ENCODE measurements at places on chromosomes 6 and 20.

- DNase-seq, result no peak
Measured at GRCh38 chr6:168860987-168861386, 392.7 kb downstream of the THBS2 start.

DNA sequence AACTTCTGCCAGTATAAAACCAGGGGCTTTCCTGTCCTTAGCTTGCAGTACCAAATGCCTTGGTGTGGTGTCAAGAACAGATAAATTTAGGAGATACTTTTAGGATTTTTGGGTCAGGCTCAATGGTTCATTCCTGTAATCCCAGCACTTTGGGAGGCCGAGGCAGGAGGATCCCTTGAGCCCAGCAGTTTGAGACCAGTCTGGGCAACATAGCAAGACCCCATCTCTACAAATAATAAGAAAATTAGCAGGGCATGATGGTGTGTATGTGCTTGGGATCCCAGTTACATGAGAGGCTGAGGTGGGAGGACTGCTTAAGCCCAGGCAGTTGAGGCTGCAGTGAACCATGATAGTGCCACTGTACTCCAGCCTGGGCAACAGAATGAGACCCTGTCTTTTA, 3.2 kb upstream of the ZBTB12 start:
- no peak for DNase-seq

- DNase-seq, result no peak
Measured at GRCh38 chr6:139019722-139020121, 8.8 kb upstream of the ABRACL start.

DNA sequence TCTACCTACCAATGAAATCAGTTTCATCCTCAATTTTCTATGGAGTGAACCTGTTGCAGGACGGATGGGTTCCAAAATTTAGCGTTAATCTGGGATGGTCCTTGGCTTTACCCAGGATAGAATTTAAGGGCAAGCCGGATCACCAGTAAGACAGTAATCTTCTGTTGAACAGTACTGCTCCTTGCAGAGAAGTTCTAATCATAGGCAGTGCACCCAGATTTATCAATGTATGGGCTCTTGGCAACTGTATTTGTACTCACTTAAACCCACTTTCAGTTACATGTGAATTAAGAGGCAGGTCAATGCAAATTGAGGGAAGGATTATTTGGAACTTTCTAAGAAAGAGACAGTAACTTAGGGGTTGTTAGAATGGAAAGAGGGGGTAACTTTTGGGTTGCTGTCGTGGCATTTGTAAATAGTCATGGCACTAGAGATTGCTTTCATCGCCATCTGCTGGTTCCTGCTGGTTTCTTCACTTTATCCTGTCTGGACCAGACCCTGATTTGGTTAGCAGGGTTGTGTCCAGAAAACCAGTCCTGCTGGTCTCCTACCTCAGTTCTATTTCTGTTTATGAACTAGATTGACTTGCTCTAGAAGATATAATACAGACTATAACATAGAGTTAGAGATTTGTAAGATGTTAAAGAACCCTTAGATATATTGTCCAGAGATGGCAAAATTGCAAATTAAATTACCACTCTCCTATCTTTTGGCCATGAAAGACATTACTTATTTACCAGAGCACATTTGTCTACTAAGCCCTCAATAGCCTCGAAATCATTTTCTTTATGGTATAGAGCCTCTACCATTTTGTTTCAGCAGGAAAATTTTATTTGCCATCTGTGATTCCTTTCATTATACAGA, 646.3 kb downstream of the UTRN start:
- DNase-seq, result peak; percentile 61

GRCh38 chr6:100461278-100461916, 3.3 kb downstream of the SIM1 start:
- no peak for DNase-seq

GRCh38 chr20:42441864-42442331, 747.8 kb downstream of the PTPRT start:
- no peak for DNase-seq

DNA sequence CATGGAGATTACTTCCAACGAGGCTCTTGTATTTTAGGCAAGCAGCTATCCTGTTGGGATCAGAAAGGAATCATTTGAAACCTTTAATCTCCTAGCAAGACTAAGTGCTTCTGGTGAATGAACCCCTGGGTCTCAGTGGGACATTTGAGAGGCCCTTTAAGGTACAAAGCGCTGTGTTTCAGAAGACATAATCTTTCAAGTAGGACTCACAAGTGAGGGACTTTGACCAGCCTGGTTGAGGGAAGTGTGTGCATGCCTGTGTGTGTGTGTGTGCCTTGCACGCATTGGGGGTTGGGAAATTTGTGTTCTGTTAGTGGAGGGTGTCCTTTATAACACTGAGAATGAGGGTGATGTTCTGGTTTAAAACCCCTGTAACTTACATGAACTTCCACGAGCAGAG, 64.4 kb upstream of the KCNG1 start:
- no peak for DNase-seq

DNA sequence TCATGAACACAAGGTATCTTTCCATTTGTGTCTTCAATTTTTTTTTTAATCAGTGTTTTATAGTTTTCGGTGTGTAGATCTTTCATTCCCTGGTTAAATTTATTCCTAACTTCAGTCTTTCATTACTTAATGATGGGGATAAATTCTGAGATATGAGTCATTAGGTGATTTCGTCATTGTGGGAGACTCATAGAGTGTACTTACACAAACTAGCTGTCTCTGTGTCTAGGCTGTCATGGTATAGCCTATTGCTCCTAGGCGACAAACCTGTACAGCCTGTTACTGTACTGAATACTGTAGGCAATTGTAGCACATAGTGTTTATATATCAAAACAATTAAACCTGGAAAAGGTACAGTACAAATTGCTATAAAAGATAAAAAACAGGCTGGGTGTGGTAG, 42.1 kb downstream of the SMAP1 start:
- no peak for DNase-seq

GRCh38 chr6:112214739-112215269, 39.6 kb downstream of the LAMA4 start:
- no peak for DNase-seq

- DNase-seq, result no peak
Measured at GRCh38 chr6:54655162-54655561, 191.4 kb upstream of the FAM83B start.

DNA sequence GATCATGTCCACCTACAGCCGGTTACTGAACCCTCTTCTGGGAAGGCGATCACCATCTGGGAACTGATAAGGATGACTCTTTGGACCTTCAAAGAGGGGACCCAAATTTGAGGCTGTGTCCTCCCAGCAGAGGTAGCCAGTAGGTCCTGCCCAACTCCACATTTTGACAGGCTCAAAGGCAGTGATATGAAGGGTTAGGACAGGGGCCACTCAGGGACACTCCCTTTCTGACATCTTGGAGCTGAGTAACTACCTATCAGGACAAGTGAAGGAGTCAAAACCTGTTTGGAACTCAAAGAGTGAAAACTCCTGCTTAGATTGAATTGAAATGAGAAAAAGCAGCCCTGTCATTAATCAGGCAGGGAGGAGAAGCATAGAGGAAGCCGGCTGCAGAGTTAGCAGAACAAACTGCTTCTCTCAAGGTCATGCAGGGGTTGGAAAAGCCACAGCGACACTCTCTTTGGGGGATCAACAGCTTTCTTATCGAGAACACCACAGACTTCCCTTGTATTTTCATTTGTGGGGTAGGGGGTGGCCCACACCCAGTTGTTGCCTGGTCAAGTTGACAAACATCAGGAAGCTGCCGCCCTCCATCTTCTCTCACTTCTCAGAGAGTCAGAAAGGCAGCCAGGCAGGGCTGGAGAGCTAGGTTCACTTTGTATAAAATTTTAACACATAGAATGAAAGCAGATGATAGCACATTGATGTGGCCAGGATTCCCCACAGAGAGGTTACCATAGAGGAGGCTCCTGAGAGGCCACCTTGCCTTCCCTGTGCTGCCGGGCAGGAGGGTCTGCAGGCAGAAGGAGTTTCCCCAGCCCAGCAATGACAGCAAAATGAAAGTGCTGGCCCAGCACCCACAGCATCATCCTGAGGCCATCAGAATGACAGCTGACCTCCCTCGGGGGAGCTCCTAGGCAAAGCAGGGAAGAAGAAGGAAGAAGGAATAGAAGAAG, 47.6 kb downstream of the AGPAT4 start:
- peak; percentile 45 for DNase-seq

GRCh38 chr20:6707321-6707831, 60.1 kb upstream of the BMP2 start:
- no peak for DNase-seq
